ENCODE measurements at places on chromosomes 2 and 18. TPM values are rescaled to one million over a fixed set of nuclear protein-coding genes. Genes with fewer than 3 reads are reported as not detected.

DNA sequence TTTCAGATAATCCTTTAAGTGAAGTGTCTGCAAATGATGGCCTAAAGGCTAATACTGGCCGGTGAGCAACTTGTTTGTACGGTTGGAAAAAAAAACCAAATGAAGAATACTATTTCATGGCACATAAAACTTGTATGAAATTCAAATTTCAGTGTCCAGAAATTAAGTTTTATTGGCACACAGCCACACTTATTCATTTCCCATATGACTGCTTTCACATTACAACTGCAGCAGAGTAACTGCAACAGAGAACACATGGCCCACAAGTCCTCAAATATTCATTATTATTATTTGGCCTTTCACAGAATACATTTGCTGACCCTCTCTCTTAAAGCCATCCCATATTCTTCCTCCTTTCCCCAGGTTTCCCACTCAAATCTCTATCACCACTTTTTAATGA is 1268.6 kb downstream of the LRP1B start:
- no peak for DNase-seq

DNA sequence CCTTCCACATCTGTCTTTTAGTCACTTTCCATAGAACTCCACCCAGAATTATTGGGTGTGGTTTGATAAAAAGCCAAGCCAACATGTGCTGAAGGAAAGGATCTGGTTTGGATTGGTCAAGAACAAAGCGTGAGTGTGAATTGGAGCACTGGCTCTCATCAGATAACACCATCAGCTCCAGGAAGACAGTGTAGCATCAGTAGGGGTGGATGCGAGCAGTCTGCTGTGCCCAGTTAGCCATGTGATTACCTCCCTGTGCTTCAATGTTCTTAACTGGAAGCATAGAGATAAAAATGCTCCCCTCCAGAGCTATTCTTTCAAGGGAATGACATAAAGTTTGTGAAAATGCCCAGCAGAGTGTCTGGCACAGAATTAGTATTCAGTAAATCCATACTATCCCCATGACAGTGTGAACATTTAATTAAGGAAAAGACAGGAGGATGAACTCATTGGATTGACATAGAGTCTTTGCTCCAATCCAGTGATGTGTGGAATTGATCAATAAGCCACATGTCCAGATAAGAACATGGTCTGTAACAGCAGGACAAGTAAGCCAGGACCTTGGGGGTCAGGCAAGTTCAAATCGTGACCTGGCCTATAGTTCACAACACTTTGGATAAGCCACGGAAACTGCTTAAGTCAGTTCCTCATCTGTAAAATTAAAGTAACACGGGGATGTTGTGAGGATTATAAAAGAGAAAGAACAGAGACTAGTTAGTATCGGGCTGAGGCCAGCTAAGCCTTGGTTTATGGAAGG is 68.0 kb downstream of the FAM124B start:
- peak; percentile 4 for DNase-seq

DNA sequence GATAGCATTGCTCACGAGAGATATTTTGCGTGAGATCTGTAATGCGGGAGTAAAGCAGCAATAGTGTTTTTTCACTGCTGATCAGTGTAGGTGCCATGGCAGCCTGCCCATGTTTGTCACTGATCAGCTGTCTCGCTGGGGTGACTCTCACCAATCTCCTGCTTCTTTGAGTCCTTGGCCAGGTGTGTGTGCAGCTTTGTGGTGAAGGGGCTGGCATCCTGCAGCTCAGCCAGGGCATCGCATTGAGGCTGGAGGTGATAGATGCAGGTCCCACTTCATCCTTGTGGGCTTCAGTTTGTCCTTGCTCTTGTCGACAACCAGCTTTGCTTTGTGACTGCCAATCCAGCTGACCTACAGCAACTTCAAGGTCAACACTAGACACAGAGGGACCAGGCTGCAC is 258.3 kb upstream of the CXCR4 start:
- no peak for DNase-seq

- no peak for DNase-seq
These were observed 162.3 kb upstream of the VRK2 start for GRCh38 chr2:57884281-57884680.

DNA sequence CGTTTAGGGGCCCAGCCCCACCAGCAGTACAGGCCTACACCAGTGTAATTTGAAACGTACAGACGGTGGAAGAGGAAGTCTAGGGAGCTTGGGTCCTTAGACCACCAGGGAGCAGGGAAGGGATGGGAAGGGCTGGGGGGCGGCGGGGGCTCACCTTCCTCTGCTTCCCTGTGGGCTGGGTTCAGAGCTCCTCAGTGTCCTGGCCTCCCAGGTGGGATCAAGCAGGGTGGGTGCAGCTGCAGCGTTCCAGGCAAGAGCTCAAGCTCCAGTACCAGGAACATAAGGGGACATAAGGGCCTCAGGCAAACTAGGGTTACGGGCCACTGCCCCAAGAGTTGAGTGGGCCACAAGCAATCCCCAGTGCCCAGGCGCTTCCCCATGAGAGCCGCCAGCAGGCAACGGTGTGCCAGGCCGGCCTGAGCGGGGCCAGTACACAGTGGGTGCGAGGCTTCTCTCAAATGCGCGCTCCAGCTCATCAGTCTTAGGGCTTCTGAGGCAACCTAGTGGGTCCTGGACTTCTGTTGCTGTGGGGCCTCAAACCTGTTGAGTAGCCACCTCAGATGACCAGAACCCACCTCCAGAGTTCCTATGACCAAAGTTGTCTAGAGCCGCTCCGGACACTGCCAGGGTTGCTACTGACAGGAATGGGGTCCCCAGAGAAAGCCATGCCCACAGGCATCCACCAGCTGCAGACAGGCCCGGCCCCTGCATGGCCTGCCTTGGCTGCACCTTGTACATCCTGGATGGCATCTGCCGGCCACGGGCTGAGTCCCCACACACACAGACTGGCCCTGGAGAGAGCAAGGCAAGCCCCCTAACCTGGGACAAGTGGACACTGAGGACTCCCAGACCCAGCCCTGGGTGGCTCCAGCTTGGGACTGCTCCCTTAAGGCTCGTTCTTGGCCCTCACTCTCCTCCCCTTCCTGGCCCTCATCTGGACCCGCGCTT is 5.2 kb downstream of the ANKRD23 start:
- DNase-seq, result no peak

DNA sequence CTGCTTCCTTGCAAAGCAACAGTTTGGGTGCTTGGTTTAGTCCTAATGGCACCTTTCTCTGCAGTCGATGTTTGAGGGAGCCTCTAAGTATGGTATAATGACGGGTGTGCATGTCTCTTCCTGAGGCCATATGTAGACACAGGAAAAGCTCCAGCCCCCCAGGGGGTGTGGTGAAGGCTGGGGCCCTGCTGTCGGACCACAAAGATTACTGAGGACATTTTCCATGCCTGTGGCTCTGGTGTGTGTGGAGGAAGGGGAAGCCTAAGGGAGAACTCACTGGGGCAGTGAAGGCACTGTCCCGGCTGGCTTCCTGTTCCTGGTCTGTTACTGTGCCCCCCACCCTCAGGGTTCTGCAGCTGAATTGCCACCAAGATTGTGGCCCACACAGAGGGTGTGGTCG is 187.1 kb downstream of the FHOD3 start:
- no peak for DNase-seq

The UCN gene
- 4.1 TPM for total RNA-seq

GRCh38 chr18:25053466-25053865 is 298.5 kb downstream of the ZNF521 start:
- no peak for DNase-seq

The LYG2 gene
- total RNA-seq, result not detected

GRCh38 chr2:3639653-3640052 is 18.3 kb upstream of the ALLC start:
- no peak for DNase-seq

- DNase-seq, result no peak
These were observed 14.6 kb upstream of the MEP1B start for GRCh38 chr18:32175265-32175664.

DNA sequence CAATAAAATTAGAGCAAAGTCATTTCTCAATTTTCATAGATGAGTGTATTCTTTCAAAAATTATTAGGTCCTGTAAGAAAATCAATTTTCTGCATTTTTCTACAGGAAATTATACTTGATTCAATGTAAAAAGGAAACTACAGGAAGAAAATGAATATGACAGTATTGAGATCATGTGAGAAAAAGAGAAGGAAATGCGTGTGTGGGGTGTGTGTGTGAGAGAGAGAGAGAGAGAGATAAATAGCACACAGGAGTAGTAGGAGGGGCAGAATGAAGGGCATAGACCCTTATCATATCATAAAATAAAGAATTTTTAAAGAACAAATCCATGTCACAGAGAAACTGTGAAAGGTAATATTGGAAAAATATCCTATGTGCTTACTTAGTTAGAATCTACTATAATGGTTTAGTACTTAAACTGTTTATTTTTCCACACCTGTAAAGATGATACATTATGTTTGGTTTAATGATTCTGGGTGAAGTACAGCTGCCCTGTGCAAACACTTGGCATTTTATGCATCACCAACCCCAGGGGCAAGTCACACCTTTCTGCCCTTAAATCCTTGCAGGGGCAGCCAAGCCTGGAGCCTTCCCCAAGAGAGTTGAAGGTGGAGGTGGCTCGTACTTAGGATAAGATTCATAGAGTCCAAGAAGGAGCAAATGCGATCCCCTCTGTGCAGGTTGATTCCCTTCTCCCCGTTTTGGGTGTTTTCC is 276.4 kb downstream of the TGIF1 start:
- no peak for DNase-seq

- DNase-seq, result peak; percentile 3
These were observed 51.7 kb upstream of the MYL1 start for GRCh38 chr2:210366675-210367080.

The DYSF gene
- 13.6 TPM for total RNA-seq

DNA sequence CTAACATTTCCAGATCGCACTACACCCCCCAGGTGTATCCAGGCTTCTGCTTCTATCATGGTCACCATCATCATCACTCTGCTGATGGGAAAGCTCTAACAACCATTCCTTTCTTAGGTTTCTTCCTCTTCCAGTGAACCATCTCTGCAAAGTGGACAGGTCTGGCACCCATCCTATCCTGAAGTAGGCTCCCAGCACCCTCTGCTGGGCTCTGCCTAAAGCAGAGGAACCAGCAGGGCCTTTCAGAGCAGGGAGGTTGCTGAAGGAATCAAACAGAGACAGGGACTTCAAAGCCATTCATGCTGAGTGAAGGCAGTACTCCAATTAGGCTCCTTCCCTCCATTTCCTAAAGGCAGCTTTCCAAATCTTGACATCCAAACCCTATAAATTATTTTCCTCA is 27.2 kb upstream of the SATB2 start:
- no peak for DNase-seq

- DNase-seq, result no peak
These were observed 151.8 kb upstream of the NABP1 start for GRCh38 chr2:191526091-191526490.

- DNase-seq, result no peak
These were observed 872.7 kb downstream of the DCDC2C start for GRCh38 chr2:4576075-4576474.

- DNase-seq, result no peak
These were observed 4.0 kb downstream of the PTPN2 start for GRCh38 chr18:12879840-12880540.

The CD302 gene
- total RNA-seq, result 9.2 TPM

GRCh38 chr2:158882297-158882696 is 86.1 kb upstream of the TANC1 start:
- DNase-seq, result no peak

The C2orf15 gene
- total RNA-seq, result 1.0 TPM

- DNase-seq, result peak; percentile 40
These were observed 104.3 kb downstream of the CSRNP3 start for GRCh38 chr2:165573534-165574461.

GRCh38 chr2:26363323-26363722 is 16.7 kb upstream of the ADGRF3 start:
- no peak for DNase-seq

The CPO gene
- not detected for total RNA-seq

The MARS2 gene
- 5.6 TPM for total RNA-seq

The VWA3B gene
- total RNA-seq, result not detected

- no peak for DNase-seq
These were observed 162.1 kb downstream of the MYO3B start for GRCh38 chr2:170339750-170340692.

GRCh38 chr2:100248044-100248330 is 74.3 kb downstream of the LONRF2 start:
- DNase-seq, result no peak

The AMER3 gene
- total RNA-seq, result not detected

GRCh38 chr2:12493031-12493513 is 223.7 kb upstream of the TRIB2 start:
- DNase-seq, result peak; percentile 100

GRCh38 chr2:236616624-236617023 is 47.0 kb downstream of the ACKR3 start:
- no peak for DNase-seq

- peak; percentile 27 for DNase-seq
These were observed 455.9 kb upstream of the UBE2E3 start for GRCh38 chr2:180524499-180524898.

DNA sequence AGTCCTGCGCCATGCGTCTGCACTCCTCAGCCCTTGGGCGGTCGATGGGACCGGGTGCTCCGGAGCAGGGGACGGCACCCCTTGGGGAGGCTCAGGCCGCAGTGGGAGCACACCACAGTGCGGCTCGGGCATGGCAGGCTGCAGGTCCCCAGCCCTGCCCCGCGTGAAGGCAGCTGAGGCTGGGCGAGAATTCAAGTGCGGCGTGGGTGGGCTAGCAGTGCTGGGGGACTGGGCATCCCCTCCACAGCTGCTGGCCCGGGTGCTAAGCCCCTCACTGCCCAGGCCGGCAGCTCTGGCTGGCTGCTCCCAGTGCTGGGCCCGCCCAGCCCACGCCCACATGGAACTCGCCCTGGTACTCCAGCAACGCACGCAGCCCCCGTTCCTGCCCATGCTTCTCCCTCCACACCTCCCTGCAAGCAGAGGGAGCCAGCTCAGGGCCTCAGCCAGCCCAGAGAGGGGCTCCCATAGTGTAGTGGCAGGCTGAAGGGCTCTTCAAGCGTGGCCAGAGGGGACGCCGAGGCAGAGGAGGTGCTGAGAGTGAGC is 198.3 kb upstream of the CNTNAP5 start:
- DNase-seq, result no peak

- DNase-seq, result no peak
These were observed 301.6 kb upstream of the STON1 start for GRCh38 chr2:48228345-48228684.

The MC2R gene
- not detected for total RNA-seq

GRCh38 chr2:116874021-116874420 is 940.5 kb upstream of the DDX18 start:
- DNase-seq, result no peak

- DNase-seq, result no peak
These were observed 27.8 kb downstream of the CREG2 start for GRCh38 chr2:101359410-101359954.

GRCh38 chr18:56992777-56993176 is 154.1 kb upstream of the BOD1L2 start:
- DNase-seq, result no peak

DNA sequence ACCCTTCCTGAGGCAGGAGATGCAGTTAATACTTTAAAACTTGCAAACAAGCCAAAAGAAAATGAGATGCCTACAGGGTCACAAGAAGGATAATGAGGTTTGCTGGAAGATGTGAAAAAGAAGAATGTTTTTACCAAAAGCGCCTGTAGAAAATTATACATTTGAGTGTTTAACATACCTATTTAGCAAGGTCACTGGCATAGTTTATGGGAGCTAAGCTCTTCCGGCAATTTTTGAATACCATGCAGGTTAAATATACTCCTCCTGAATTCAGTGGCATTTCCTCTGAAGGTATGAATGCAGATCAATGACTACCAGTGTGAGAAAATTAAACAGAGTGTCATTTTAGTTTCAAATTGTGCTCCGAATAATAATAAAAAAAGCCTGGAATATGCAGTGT is 21.2 kb upstream of the MAP3K20 start:
- peak; percentile 42 for DNase-seq
